Umbilical cord (tissue), 2 donors: ENCODE measurements at places on chromosomes 12 and 14.

GRCh38 chr14:41403360-41403759 is 203.3 kb upstream of the LRFN5 start:
- DNase-seq = peak; percentile 9

DNA sequence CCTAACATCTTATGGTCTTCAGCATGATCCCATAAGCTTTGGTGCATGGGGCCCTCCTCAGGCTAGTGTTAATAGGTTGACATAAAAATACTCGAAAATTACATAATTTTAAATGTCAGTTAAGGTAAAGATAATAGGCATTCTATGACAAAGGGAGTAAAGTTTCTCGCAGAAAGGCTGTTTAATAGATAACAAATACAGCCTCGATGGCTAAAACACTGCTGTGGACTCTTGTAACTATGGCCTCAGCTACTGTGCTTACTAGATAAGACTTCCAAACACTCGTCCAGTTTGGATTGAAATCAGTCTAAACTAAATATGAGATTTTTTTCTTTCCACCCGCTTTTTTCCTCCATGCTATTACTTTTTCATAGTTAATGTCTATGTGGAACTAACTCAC is 23.2 kb upstream of the MGST1 start:
- no peak for DNase-seq

DNA sequence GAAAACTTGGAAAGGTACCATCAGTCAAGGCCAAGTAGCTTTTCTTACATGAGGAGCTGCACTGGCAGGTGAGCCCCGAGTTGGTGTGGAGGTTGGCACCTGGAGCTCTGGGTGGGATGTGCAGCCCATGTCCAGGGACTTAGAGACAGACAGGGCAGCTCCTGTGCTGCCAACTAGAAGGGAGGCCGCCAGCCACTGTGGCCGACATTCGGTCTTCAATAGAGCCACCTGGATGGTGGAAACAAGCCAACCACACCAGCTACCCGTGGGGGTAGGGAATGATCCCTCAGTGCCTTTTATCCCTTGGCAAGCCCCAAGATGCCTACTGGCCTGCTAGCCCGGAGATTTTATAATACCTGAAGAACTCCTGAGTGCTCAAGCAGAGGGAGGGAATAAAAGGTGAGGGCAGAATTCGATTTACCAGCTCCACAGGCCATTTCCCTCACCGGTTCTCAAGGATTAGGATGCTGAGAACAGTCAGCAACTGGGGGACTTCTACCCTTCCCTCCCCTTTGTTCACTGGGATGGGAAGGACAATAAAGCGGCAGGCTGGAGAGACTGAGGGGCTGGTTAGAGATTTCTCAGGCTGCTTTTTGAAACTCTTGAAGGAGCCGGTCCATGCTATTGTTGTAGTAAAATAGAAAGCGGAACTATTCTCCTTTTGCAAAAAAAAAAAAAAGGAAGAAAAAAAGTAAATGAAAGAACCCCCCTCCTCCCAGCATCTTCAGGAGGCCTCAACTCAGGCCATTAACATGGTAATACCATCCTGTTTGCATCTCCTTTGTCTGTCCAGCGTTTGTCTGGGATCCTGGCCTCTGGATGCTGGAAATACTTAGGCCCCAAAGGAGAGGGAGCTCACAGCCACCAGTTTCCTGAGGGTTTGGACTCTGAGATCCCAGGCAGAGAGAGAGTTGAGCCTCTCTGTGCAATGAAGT is 321.6 kb downstream of the ZFP36L1 start:
- no peak for DNase-seq

DNA sequence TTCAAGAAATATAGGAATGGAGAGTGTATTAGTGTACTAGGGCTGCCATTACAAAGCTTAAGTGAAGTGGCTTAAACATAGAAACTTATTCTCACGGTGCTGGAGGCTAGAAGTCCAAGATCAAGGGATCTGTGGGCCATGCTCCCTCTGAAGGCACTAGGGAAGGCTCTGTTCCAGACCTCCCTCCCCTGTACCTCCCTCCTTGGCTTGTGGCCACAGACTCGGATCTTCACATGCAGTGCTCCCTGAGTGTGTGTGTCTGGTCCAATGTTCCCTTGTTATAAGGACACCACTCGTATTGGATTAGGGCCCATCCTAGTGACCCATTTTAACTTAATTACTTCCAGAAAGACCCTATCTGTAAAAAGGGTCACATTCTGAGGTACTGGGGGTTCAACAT is 225.6 kb downstream of the VRK1 start:
- no peak for DNase-seq

GRCh38 chr12:72723732-72724131 is 451.6 kb downstream of the TRHDE start:
- no peak for DNase-seq

DNA sequence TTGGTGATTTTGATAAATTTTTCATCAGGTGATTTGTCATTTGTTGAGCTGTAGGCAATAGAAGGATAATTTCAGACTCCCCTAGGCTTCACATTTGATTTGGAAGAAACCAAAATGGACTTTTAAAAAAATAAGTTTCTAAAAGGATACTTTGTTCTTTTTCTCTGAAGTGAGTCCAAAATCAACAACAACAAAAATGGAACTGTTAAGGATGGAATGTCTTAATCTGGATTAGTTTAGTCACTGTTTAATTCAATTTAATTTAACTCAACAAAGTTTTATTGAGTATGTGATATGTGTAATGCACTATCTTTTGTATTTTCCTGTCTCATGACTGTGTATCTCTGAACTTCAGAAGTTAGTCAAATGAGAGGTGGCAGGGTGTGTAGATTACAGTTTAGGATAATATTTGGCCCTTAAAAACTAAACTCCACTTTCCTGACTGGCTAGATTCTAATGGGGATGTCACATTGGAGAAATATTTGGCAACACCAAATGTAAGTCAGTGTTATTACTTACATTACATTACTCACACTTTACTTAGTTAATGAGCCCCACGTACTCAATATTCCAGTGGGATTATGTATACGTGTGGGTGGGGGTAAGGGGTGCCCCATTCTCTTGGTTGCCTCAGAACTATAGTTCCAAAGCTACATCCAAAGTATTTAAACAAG is 209.7 kb downstream of the BCAT1 start:
- DNase-seq = no peak

GRCh38 chr12:21337453-21337852 is 2.7 kb upstream of the SLCO1A2 start:
- no peak for DNase-seq

DNA sequence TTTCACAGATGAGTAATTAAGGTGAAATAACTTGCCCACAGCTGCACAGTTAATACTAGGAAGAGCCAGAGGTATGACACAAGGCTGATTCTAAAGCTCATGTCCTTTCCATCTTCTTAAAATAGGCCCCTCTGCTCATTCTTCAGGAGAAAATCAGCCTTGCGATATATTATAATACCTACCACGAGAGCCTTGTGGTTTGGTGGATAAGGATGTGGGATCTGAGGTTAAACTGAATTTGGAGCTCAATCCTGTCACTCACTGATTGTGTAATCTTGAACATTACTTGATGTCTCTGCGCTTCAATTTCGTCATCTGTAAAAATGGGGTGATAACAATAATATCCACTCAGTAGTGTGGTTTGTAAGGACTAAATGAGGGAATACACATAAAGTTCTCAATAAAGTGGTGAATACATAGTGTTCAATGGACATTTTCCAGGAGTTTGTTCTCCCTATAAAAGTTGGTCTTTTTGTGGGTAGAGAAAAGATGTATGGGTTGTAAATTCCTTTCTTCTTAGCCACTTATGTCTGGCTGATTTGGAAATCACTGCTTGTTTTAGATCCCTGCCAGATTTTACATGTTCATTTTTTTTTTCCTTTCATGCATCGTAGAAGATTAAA is 25.1 kb upstream of the ATP2B1 start:
- DNase-seq = peak; percentile 64

DNA sequence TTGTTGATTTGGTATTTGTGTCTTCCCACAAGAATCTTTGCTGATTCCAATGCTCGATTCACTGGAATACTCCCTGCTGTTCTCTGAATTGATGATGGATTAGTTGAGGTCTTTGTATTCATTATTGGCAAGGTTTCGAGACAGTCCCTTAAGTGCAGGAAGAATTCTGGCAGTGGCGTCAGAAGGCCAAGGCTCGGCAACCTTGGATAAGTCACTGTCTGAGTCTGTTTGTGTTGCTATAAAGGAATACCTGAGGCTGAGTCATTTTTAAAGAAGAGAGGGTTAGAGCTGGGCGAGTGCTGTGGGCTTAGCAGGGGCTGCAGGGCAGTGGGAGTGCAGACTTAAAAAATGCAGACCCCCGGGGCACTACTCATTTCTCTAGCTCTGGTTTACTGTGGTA is 56.9 kb downstream of the CHST11 start:
- no peak for DNase-seq

- no peak for DNase-seq
Observed at GRCh38 chr14:30748343-30748742, 126.0 kb upstream of the COCH start.

GRCh38 chr14:100135784-100136183 is 23.7 kb downstream of the DEGS2 start:
- DNase-seq = no peak

- no peak for DNase-seq
Observed at GRCh38 chr14:77180726-77181602, 634 bp upstream of the TMEM63C start.

DNA sequence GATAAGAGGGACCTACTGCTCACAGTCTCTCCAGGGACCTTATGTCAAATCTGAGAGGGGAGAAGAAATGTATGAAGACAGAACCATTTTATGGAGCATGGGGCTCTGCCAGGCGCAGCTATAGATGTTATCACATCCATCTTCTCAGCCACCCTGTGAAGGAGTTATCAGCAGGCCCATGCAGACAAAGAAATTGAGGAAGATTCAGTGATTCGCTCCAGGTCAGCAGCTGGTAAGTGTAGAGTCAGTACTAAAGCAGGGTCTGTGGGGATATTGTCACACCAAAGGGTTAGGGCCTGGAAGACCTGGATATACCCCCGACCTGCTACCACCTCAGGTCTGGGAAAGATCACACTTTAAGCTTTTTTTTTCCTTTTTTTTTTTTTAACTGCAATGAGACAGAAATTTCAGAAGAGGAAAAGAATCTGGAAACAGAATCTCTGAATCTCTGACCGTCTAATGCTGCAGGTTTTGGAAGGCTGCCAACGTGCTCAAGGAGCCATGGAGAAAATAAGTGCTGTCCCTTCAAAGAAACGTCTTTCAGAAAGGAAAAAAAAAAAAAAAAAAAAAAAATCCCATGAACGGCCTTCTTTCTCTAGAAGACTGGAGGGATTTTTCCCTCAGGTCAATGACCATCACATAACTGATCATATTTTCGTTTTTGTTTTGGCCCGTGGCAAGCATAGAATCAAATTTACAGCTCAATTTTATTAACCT is 73.3 kb upstream of the PLEKHG7 start:
- DNase-seq = peak; percentile 54

DNA sequence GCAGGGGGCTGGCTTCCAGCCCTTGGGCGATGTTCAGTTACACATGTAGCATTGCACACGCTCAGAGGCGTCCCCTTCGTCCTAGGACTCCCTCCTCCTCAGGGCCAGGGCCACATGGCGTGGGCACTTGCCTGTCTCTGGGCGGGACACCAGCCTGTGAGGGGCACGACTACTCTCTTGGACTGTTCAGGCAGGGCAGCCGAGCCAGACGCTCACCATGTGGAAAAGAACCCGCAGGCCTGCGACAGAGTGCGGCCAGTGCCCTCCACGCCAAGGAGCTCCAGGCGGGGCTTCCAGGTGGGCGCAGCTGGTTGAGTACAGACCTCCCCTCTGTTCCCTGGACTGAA is 20.9 kb downstream of the MTA1 start:
- DNase-seq = no peak

GRCh38 chr14:102866982-102867761 is 55.3 kb upstream of the AMN start:
- DNase-seq = no peak

- DNase-seq = no peak
Observed at GRCh38 chr14:75273272-75274049, 5.2 kb upstream of the FOS start.

- DNase-seq = no peak
Observed at GRCh38 chr12:131239384-131240094, 285.8 kb downstream of the ADGRD1 start.

- DNase-seq = no peak
Observed at GRCh38 chr12:49819786-49820185, 8.4 kb downstream of the NCKAP5L start.

GRCh38 chr14:23045419-23046357 is 3.7 kb downstream of the PSMB11 start:
- DNase-seq = no peak
